ENCODE measurements at places on chromosomes 12 and 14. TPM values are rescaled to one million over a fixed set of nuclear protein-coding genes. Genes with fewer than 3 reads are reported as not detected.
A peak's percentile ranks its signal among the peaks of the same experiment; 100 is the strongest.

GRCh38 chr14:31884238-31884637, 192.9 kb upstream of the ARHGAP5 start:
- no peak for DNase-seq
- no peak overlapping the region for H3K27ac ChIP-seq
- H3K4me3 ChIP-seq, result no peak overlapping the region

The LPAR5 gene
- total RNA-seq, result 16.5 TPM

DNA sequence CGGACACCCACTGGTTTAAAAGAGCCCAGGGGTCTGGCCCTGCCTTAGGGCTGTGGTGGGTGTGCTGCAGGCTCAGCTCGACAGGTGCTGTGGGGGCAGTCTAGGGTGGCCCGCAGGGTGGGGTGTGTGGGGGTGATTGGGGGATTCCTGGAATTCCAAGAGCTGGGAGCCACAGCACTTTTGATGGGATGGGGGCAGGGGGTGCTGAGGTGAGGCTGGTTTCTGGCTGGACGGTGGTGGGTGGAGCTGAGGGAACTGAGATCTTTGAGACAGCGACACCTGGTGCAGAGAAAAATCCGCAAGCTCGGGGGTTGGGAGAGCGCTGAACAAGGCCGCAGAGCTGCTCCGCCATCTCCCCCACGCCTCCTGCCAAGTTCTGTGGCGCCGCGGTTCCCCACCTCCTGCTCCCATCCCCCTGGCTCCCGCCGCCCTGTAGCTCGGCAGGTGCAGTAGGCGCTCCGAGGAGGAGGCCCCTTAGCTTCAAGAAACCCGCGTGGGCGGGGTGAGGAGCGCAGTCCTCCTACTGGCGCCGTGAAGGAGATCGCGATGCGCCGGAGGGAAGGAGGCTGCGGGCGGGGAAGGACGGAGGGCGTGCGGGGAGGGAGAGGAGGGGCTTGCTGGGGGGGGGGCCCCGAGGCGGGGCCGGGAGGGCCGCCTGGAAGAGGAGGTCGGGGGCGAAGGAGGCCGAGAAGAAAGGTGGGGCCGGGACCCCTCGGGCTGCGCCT, 1.3 kb upstream of the TEDC1 start:
- peaks cover 32% of the 10 kb centered on the region for H3K4me1 ChIP-seq
- peaks cover 17% of the 10 kb centered on the region for H3K36me3 ChIP-seq
- DNase-seq, result peak; percentile 94
- peak overlapping the region; percentile 88 for H3K27ac ChIP-seq
- peak overlapping the region; percentile 86 for H3K4me3 ChIP-seq
- no peaks in the 10 kb centered on the region for H3K27me3 ChIP-seq

GRCh38 chr14:63709589-63709988, 18.3 kb downstream of the SGPP1 start:
- H3K27me3 ChIP-seq, result no peaks in the 10 kb centered on the region
- H3K27ac ChIP-seq, result no peak overlapping the region

GRCh38 chr12:46124132-46124847, 133.9 kb upstream of the SCAF11 start:
- peaks cover 28% of the 10 kb centered on the region for H3K27me3 ChIP-seq
- H3K4me1 ChIP-seq, result peaks cover 7% of the 10 kb centered on the region
- no peak for DNase-seq
- H3K36me3 ChIP-seq, result no peaks in the 10 kb centered on the region

- no peaks in the 10 kb centered on the region for H3K36me3 ChIP-seq
- H3K4me1 ChIP-seq, result no peaks in the 10 kb centered on the region
- H3K4me3 ChIP-seq, result no peak overlapping the region
- H3K27ac ChIP-seq, result no peak overlapping the region
Observed at GRCh38 chr14:49418789-49419188, 167.4 kb downstream of the RPS29 start.

The SPTB gene
- not detected for total RNA-seq

DNA sequence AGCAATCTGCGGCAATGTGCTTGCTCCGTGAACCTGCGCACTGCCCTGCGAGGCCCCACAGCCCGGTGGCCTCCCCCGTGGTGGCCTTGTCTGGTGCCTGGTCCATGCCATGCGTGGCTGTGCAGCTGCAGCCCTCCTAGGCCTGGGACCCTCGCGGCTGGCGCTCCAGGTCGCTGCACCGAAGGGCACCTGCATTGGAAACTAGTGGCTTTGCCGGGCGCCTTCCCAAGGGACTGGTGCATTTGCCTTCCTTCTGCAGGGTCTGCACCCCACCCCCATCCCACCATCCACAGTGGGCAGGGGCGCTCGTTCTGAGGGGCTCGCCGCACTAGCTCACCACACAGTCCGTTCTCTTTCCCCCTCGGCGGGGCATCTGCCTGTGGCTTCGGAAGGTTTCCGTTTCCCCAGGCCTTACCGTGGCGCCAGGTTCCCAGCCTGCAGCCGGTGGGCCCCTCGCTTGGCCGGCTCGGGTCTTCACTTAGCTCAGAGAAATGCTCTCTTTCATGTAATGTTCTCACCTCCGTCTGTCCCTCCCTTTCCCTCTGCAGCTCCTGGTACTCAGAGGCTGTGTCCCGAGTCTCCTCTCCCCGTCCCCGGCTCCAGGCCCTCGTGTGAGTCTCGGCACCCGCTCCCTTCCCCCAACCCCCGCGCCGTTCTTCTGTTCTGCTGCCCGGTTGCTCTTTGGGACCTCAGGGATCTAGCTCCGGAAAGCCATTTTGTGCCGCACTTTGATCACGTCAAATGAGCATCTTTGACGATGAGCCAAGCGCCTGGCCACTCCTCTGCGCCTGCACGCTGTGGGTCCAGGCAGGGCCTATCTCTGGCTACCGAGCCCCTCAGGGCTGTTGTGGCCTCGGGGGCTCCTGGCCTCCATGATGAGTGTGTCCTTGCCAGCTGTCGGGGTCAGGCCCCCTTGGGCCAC, 31.9 kb downstream of the JAG2 start:
- H3K27me3 ChIP-seq, result peaks cover 12% of the 10 kb centered on the region
- no peak overlapping the region for H3K27ac ChIP-seq
- no peak for DNase-seq
- no peak overlapping the region for H3K4me3 ChIP-seq
- H3K36me3 ChIP-seq, result no peaks in the 10 kb centered on the region

DNA sequence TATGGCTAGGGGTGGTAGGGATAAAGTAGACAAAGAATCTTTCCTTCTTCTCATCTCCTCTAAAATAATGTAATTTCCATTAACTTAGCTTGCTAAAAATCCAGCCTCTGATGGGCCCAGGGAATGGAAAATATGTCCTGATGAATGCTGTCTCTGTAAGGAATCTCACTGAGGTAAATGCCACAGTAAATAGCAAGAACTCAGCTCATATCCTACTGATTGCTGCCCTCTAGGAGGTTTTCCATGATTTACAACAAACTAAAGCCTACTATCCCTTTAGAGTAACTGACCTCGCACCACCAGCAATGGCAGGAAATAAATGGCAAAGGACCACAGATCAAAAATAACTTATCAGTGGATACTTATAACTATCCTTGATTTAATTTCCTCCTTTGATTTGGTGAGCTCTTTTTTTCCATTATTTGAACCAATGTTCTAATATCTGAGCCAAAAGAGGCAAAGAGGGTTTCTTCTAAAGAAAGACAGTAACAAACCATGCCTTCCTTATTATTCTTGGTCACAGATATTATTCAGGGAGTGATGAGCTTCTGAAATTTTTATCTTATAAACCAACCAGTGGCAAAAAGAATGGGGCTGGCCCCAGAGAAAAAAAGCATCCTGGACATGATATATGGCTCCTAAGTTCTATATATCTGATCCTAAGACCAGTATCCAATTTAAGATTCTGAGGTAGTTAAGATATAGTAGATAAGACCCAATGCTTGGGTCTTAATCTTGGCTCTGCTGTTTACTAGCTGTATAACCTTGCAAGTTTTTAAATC, 43.8 kb downstream of the SENP1 start:
- H3K36me3 ChIP-seq, result peaks cover 76% of the 10 kb centered on the region
- no peak for DNase-seq
- H3K27ac ChIP-seq, result no peak overlapping the region

DNA sequence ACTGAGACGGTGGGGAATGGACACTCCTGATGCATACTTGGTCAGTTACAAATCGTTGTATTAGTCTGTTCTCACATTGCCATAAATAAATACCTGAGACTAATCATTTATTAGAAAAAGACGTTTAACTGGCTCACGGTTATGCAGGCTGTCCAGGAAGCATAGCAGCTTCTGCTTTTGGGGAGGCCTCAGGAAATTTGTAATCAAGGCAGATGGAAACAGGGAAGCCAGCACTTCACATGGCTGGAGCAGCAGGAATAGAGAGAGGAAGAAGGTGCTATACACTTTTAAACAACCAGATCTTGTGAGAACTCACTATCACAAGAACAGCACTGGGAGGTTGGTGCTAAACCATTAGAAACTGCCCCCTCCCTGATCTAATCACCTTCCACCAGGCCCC, 418.2 kb downstream of the FLRT2 start:
- H3K27ac ChIP-seq, result no peak overlapping the region
- no peak for DNase-seq
- H3K4me1 ChIP-seq, result no peaks in the 10 kb centered on the region
- peaks cover 5% of the 10 kb centered on the region for H3K36me3 ChIP-seq
- H3K4me3 ChIP-seq, result no peak overlapping the region
- H3K27me3 ChIP-seq, result no peaks in the 10 kb centered on the region

All from activated CD8-positive, alpha-beta T cell treated with anti-CD3 and anti-CD28 coated beads, Interleukin-2, amount 10 ng/mL, durations not matched to agents 7 days and 5 days (primary cell).